Subcutaneous preadipocyte (primary cell): ENCODE measurements at places on chromosomes 6 and 20. TPM values are rescaled to one million over a fixed set of nuclear protein-coding genes. Genes with fewer than 3 reads are reported as not detected.

The ZNF334 gene
- total RNA-seq: under 0.01 and 0.37 TPM in 2 replicates

The NT5E gene
- total RNA-seq: 580 and 924 TPM in 2 replicates

The ESR1 gene
- 0.73 and 0.98 TPM in 2 replicates for total RNA-seq

The COL19A1 gene
- under 0.01 and 0.39 TPM in 2 replicates for total RNA-seq

The ALDH8A1 gene
- 0.98 and 1.5 TPM in 2 replicates for total RNA-seq

The RAD21L1 gene
- not detected in 2 replicates for total RNA-seq

The SIM1 gene
- 2.9 and 4.9 TPM in 2 replicates for total RNA-seq

The GGTLC1 gene
- total RNA-seq: not detected in 2 replicates

The RBM24 gene
- total RNA-seq: 0.59 TPM in 1 of 2 replicates, not detected in the other

The CASP8AP2 gene
- total RNA-seq: 11.0 and 17.4 TPM in 2 replicates

The MROH8 gene
- 0.59 and 1.5 TPM in 2 replicates for total RNA-seq

The CBLN4 gene
- not detected in 2 replicates for total RNA-seq

The PNLDC1 gene
- 0.73 TPM in 1 of 2 replicates, not detected in the other for total RNA-seq

The SLC17A9 gene
- 8.5 and 13.3 TPM in 2 replicates for total RNA-seq

The COL21A1 gene
- total RNA-seq: 5.3 and 11.4 TPM in 2 replicates

The PPIL4 gene
- total RNA-seq: 21.3 and 23.3 TPM in 2 replicates

The RNF144B gene
- 0.37 and 0.78 TPM in 2 replicates for total RNA-seq

The FKBP1C gene
- total RNA-seq: 1.5 and 1.6 TPM in 2 replicates

The SEL1L2 gene
- total RNA-seq: not detected in 2 replicates

The FAM83B gene
- total RNA-seq: not detected in 2 replicates

The DEFB132 gene
- not detected in 2 replicates for total RNA-seq

The OTOR gene
- total RNA-seq: not detected in 2 replicates

The TAPBP gene
- total RNA-seq: 68.8 and 73.9 TPM in 2 replicates

The TRIM15 gene
- total RNA-seq: not detected in 2 replicates

The SLC39A7 gene
- 51.8 and 71.0 TPM in 2 replicates for total RNA-seq

The GRIK2 gene
- total RNA-seq: 0.20 TPM in 1 of 2 replicates, not detected in the other

The ADGB gene
- total RNA-seq: not detected in 2 replicates

The HSPA12B gene
- total RNA-seq: 0.98 and 1.8 TPM in 2 replicates
